ENCODE measurements at places on chromosomes 2 and 18. TPM values are rescaled to one million over a fixed set of nuclear protein-coding genes. Genes with fewer than 3 reads are reported as not detected.

- no peak for DNase-seq
Measured at GRCh38 chr2:48089644-48090043, 183.3 kb upstream of the FBXO11 start.

DNA sequence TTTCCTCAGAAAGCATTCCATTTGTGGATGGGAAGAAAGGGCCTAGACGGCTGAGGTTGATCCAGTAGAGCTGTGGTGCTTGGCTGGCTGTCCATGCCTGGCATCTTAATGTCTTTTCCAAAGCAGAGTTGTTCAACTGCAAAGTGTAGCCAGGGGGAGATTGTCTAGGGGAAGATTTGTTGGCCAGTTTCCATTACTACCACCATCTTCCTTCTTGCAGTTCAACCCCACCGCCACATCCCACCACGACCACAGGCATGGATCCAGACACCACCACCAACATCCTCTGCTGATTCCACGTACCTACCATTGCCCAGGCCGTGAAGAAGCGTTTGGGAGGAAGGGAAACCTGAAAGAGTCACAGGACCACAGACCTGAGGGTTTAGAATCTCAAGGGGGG is 50.7 kb upstream of the HAAO start:
- DNase-seq, result peak; percentile 35

DNA sequence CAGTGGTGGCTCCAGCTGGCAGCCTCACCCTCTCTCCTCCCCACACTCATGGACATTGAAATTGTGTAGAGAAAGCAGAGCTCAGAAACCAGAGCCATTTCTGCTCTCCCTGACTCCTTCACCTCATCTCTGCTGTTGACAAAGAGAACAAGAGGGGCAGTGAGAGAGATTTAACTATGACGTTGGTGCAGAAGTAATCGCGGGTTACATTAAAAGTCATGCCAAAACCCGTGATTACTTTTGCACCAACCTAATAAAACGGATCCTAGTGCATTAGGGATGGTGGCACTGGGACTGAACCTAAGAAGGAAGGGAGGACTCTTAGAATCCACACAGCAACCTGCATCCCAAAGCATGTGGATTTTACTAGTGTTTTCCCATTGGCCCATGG is 113.3 kb upstream of the CDC42EP3 start:
- DNase-seq, result no peak

- peak; percentile 97 for DNase-seq
Measured at GRCh38 chr2:207625014-207625907, at the start of gene METTL21A. Gene METTL21A, minus strand, starts transcription at chr2:207625394. Its CDS starts 1,019 bp downstream, at chr2:207624375.

Gene SCN2A
- total RNA-seq, result 0.58 TPM

Gene REG3G
- not detected for total RNA-seq

DNA sequence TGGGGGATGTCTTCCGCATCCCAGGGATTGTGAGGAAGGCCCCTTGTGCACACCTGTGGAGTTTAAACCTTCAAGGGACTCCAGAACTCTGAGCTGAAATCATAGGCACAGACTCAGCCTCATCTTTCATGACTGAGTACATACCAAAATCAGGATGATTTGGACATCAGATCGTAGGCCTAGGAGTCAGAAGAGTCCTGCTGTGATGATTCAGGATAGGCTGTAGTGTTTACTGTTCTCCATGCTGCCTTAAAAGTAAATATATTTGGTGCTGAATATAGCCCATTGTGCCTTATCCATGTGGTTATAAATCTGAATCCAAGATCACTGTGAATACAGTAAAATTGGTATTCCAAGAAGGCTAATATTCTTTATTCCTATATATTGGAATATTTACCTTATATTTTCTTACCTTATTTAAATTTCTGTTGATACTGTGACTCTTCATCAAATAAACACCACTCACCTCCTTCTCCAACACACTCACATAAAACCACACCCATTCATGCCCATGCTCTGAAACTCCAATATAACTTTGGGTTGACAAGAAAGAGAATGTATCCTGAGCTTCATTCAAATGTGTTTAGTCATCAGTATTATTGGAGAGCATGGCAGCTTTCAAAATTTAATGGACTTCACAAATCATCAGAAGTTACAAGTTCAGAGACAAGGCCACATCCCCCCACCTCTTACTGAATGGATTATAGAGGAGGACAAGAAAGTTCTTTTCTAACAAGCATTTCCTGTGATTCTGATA is 561.4 kb upstream of the LINC00305 start:
- no peak for DNase-seq

GRCh38 chr2:151552287-151552686 is 142.6 kb downstream of the RIF1 start:
- no peak for DNase-seq

Gene RTP5
- not detected for total RNA-seq

Gene TAF4B
- total RNA-seq, result 3.3 TPM

- no peak for DNase-seq
Measured at GRCh38 chr2:105141099-105141614, 100.4 kb upstream of the GPR45 start.

GRCh38 chr2:159052157-159052601 is 83.7 kb downstream of the TANC1 start:
- no peak for DNase-seq

DNA sequence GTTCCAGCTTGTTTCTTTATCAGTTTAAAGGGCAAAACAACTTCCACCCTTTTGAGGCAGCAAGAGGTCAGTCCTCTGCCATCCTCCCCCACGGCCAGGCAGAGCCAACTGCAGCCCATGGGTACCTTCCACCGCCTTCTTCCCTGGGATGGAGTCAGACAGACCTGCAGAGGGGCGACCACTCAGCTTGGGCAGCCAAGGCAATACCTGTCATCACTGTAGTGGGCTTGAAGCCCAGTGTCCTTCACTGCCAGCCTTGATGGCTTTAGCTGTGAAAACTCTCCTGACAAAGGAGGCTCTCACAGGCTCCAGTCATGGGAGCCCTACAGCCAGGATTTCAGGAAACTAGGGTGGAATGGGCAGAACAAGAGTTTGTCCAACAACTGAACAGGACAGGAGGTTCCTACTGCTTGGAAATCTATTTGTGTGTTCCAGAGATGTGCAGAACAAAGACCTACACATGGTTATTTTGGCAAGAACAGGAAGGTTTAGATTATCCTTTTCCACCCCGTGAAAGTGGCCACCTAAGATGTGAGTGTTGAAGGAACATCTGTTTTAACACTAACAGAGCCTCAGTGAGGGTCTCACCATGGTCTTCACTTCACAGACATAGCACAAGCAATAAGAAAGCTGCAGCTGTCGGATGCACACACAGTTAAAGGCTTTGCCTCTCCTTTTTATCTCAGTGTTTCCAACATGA is 93.9 kb upstream of the RMDN2 start:
- no peak for DNase-seq

GRCh38 chr18:40874233-40874632 is 1080.8 kb upstream of the PIK3C3 start:
- DNase-seq, result no peak

DNA sequence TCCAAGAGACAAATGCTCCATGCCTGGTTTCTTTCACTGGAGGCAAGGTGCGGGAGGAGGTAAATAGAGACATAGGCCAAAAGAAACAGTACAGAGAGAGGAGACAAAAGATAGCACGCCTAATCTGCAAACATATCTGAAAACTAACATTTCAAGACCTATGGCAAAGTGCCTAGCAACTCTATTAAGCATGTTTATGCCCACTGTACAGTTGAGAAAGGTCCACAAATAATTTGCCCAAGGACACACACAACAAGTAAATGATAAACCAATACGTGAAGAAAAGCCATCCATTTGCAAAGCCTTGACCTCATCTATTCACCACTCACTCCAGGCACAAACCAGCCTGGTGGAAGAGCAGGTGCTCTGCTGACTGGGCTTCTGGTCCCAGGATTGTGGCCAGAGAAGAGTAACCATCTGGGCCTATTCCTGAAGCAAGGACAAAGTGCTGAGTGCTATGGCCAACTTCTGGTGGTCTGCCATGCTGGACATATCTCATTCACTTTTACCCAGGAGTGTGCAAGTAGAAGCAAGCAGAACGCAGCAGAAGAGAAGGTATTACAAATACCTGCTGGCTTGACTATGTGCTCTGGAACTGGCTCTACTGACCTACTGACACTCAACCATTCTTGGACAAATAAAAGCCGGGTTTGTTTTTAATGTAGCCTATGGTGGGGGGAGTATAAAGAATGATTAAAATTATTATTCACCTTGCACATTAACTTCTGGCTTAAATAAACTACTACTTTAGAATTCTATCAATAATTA is 25.3 kb downstream of the TMEM131 start:
- no peak for DNase-seq

Gene CCDC74B
- total RNA-seq, result 0.78 TPM

Gene ODC1
- total RNA-seq, result 50.9 TPM

DNA sequence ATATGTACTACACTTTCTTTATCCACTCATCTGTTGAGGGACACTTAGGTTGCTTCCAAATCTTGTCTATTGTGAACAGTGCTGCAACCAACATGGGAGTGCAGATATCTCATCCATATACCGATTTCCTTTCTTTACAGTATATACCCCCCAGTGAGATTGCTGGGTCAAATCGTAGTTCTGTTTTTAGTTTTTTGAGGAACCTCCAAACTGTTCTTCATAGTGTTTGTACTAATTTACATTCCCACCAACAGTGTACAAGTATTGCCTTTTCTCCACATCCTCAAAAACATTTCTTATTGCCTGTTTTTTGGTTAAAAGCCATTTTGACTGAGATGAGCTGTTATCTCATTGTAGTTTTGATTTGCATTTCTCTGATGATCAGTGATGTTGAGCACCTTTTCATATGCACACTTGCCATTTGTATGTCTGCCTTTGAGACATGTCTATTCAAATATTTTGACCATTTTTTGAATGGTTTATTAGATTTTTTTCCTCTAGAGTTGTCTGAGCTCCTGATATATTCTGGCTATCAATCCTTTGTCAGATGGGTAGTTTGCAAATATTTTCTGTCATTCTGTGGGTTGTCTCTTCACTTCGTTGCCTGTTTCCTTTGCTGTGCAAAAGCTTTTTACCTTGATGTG is 12.2 kb downstream of the PLEK start:
- DNase-seq, result no peak

DNA sequence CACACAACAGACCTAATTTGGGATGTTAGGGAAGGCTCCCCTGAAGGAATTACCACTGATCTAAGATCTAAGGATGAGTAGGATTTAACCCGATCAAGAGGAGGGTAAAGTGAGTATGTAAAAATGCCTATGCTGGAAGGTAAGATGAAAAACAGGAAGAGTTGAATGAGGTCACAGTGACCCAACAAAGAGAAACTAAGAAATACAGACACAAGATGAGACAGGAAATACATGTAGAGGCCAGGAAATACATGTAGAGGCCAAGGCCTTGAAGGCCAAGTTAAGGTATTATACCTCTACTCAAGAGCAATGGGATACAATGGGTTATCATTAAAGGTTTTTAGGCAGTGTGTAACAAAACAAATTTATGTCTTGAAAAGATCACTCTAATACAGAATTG is 131.6 kb upstream of the TANK start:
- DNase-seq, result no peak

DNA sequence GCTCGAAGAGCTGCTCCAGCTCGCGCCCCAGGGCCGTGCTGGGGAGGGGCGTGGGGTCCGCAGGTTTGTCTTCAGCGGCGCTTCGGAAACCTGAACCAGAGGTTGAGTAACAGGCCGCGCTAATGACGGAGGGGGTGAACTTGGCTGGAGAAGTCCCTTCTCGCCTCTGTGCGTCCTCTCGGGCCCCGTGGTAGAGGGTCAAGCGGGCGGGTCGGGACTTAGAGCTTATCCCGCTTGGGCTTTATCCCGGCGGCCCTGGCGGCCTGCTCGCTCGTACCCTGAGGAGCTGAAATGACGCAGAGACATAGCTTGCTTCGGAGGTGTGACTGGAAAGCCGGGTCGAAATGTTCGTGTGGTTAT is 479 bp downstream of the RNMT start:
- DNase-seq, result no peak

DNA sequence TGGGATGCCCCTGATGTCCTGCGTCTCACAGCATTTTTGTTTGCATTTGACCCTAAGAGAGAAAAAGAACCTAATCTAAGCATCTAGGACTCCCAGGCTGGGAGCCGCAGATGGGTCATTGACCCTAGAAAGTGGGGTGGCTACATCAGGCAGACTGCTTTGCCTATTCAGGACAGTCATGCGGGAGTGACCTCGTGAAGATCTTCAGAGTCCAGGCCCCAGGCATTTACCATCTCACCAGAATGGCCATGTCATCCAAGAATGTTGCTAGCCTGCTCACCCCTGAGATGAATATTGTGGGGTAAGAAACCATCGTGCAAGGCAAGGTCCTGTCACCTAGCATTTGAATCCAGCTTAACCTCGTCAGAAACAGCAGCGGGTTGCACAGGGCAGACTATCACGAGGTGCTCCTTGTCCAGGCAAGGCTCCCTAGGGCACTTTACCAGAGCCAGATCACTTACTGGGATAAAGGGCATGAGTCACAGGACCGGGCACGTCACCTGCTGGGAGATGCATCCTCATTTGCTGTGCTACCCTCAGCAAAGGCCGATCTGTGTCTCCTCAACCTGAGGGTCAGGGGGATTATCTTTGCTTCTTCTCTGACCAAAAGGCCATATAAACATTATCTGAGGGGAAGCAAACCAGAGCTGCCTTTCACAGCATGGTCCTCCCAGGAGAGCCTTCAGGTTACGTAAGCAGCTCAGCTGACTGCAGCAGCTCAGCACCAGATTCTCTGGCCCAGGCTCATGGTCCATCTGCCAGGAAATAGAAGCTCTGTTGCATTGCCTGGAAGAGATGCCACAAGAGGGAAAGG is 162.3 kb downstream of the ACKR3 start:
- no peak for DNase-seq

Gene FAM228A
- 0.64 TPM for total RNA-seq

Gene XDH
- total RNA-seq, result 0.41 TPM

- DNase-seq, result no peak
Measured at GRCh38 chr18:13611601-13612195, 114.7 kb downstream of the FAM210A start.

- DNase-seq, result no peak
Measured at GRCh38 chr2:41994233-41994637, 53.6 kb upstream of the PKDCC start.

DNA sequence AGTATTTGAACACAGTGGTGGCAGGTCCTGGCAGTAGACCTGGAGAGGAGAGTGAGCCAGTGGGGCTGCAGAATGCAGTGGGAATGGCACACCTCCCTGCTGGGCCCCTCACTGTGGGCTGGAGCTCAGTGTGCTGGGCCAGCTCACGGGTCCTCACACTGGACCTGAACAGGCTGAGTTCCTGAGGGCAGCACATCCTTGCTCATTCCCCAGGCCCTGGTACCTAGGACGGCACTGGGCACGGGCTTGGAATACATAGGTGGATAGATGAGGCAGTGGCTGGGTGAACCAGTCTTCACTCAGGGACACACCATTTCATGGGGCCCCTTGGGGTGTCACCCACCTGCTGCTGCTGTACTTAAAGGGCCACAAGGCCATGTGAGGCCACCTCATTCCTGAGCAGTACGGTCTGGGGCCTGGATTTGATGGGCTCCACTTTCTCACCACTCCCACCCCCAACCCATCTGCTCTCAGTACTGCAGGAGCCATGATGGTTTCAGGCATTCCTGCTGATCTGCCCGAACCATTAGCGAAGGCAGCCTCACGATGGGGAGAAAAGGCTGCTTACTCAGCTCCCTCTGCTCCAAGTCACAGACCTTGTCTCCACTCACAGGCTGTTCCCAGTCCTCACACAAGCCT is 4.2 kb downstream of the TMEM177 start:
- DNase-seq, result no peak

Gene ASIC4
- 0.55 TPM for total RNA-seq
